Sciatic nerve (tissue), 2 donors: ENCODE measurements at places on chromosomes 2 and 18.

GRCh38 chr2:234517971-234518370, 21.1 kb upstream of the ARL4C start:
- no peak for DNase-seq

DNA sequence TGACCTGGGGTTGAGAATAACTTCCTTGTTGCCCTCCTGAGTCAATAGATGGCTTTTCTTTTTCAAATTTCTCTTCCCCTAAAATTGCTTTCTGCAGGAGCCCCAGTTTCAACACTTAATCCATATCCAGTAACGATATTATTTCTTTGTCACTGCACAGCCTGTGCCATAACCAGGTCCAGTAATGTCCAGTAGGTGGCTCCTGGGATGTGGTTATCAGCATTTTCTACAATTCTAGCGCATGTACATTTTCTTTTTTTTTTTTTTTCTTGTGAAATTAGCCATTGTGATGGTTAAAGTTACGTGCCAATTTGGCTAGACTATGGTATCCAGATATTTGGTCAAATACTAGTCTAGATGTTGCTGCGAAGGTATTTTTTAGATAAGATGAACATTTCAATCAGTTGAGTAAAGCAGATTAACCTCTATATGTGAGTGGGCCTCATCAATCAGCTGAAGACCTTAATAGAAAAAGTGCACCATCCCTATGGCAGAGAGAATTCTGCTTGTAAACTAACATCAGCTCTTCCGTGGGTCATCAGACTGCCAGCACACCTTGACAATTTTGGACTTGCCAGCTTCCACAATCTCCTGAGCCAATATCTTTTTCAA, 72.9 kb upstream of the SCG2 start:
- DNase-seq: no peak

GRCh38 chr2:218161644-218162043, 5.1 kb downstream of the CXCR1 start:
- no peak for DNase-seq

DNA sequence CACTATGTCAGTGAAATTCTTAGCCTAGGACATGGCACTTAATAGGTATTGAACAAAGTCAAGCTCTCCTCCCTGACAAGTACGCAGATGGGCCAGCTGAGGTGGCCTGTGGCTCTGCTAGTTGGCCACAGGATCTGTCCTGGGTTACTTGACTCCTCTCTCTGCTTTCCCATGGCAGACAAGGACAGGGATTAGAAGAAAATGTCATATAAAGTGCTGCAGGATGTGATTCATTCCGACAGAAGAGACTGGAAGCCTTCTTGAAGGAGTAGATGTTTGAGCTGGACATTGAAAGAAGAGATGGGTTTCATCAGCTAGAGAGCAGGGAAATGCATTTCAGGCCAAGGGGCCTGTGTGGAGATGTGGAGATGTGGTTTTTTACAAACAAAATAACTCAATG, 46.7 kb downstream of the SMAD7 start:
- no peak for DNase-seq

DNA sequence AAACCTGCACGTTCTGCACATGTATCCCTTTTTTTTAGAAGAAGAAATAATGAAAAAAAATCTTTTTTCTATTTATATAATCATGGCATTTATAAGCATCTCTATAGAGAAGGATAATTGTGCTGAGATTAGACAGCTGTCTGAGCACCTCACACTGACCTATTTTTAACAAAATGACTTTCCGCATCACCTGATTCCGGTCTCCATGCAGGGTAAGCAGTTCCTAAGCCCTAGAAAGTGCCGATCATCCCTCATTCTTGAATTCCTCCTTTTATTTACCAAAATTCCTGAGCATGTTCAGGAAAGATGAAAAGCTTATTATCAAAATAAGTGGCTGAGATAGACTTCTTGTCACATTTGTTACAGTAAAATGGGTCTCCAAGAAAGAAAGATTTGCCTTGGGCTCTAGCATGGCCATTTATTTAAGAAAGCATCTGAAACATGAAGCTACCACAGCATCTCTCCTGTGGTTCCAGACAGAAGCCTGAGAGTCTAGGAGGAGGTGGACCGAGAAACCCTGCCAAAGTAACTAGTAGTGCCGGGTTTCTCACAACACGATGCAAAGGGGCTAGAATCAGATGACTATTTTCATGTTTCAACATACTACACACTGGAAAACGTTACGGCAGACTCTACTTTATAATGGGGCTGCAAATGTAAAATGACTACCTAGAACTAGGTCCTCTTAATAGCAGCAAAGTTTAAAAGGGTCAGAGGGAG, 670 bp downstream of the GKN1 start:
- DNase-seq: no peak

- no peak for DNase-seq
These were observed 832.6 kb upstream of the ZEB2 start for GRCh38 chr2:145352484-145352883.

DNA sequence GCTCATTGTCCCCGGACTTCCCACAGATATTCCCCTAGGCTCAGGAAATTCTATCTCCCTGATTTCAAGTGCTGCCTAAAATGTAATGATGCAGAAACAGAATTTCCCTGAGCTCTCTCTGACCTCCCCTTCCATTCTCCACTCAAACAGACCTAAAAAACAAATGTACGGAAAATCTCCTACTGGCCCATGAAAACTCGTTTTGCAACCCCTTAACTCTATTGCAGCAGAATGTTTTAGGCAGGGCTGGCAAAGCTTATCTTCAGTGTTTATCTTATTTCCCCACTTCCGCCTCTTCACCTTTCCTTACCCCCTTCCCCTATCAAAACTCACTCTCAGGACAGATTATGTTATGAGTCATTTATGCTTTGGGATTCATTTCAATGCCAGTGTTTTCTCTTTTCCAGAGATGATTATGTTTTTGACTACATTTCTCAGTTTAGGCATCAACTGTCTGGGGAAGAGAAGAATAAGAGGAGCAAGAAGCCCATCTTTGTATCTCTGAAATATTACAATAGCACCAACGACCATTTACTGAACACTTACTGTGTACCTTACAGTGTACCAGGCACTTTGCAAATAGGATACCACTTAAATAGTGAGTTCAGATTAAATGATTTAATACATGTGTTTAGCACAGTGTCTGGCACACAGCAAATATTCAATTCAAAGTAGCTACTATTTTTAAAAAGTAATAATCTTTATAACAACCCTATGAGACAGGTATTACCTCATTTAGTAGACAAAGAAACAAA, 53.9 kb upstream of the STPG4 start:
- DNase-seq: no peak

- DNase-seq: no peak
These were observed 93.3 kb upstream of the PAPOLG start for GRCh38 chr2:60662781-60663180.

GRCh38 chr18:10454681-10455557, 484 bp downstream of the APCDD1 start:
- DNase-seq: no peak

- DNase-seq: no peak
These were observed 126.5 kb upstream of the MEX3C start for GRCh38 chr18:51323961-51324360.

GRCh38 chr18:77071711-77072292, 60.8 kb downstream of the MBP start:
- no peak for DNase-seq

GRCh38 chr2:178905261-178905660, 98.0 kb upstream of the TTN start:
- no peak for DNase-seq
